ENCODE measurements at places on chromosomes 7 and 10.

GRCh38 chr10:129030996-129031843, 435.8 kb upstream of the MGMT start:
- no peak for DNase-seq

- DNase-seq, result no peak
Measured at GRCh38 chr7:107644309-107644974, 16.2 kb upstream of the SLC26A4 start.

GRCh38 chr7:106560482-106560881, 100.5 kb downstream of the CCDC71L start:
- no peak for DNase-seq

DNA sequence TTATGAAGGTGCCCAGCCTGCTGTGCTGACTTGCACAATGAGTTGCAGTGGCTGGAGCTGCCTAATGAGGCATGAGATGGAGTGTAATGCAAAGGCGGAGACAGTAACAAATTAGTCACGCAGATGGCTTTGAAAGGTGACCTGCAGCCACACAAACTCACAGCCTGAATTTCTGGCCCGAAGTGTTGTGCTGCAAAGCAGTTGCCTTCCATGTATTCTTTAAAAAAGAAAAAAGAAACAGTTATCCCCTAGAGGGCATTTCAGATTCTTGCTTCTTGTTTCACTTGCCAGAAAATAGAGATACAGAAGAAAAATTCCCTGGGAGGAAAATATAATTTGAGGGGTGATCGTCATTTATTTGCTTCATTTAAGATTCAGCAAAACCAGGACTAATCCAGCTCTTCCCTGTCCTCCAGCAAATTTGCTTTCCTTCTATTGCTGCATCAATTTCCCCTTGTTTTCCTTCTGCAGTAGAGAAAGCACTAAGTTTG, 239.9 kb downstream of the ADRA2A start:
- DNase-seq, result no peak

GRCh38 chr7:153473185-153473584, 579.0 kb upstream of the DPP6 start:
- DNase-seq, result no peak

GRCh38 chr10:988667-989545, 672 bp downstream of the GTPBP4 start:
- DNase-seq, result no peak

- no peak for DNase-seq
Measured at GRCh38 chr7:47508389-47509380, 73.2 kb downstream of the TNS3 start.

GRCh38 chr10:110432084-110432483, 65.6 kb upstream of the DUSP5 start:
- DNase-seq, result no peak

GRCh38 chr7:2805213-2805944, 38.7 kb downstream of the GNA12 start:
- DNase-seq, result no peak

DNA sequence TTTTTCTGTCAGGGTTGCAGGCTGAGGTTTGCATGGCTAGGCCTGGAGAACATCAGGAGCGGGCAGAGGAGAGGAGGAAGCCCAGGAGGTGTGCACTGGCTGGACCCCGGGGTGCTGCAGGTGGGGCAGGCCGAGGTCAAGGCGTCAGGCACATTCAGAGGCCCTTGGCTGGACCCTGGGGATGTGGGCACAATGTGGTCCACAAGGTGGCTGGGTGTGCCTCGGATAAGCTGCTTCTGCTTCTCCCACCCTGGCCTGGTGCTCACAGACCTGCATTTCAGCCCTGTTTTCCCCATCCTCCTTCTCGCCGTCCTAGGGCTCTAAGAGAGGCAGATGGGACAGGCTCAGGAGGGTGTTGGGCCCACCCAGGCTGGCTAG, 108.2 kb downstream of the ADCY1 start:
- DNase-seq, result no peak

GRCh38 chr7:95102662-95103061, 195.3 kb downstream of the PPP1R9A start:
- DNase-seq, result no peak
